ENCODE measurements at places on chromosomes 12 and 14. TPM values are rescaled to one million over a fixed set of nuclear protein-coding genes. Genes with fewer than 3 reads are reported as not detected.

- H3K27me3 ChIP-seq, result no peaks in the 10 kb centered on the region
- H3K4me1 ChIP-seq, result no peaks in the 10 kb centered on the region
- no peak overlapping the region for H3K27ac ChIP-seq
- H3K4me3 ChIP-seq, result no peak overlapping the region
Observed at GRCh38 chr12:43742106-43742505, 16.5 kb downstream of the PUS7L start.

GRCh38 chr14:103232031-103232808 lies 101.8 kb upstream of the EIF5 start:
- H3K4me3 ChIP-seq, result no peak overlapping the region
- no peak for DNase-seq
- H3K36me3 ChIP-seq, result no peaks in the 10 kb centered on the region
- H3K4me1 ChIP-seq, result no peaks in the 10 kb centered on the region
- H3K27ac ChIP-seq, result no peak overlapping the region

GRCh38 chr12:26954027-26954426 lies 15.8 kb downstream of the FGFR1OP2 start:
- H3K27me3 ChIP-seq, result no peaks in the 10 kb centered on the region
- peaks cover 22% of the 10 kb centered on the region for H3K36me3 ChIP-seq
- DNase-seq, result no peak
- peaks cover 11% of the 10 kb centered on the region for H3K4me1 ChIP-seq

DNA sequence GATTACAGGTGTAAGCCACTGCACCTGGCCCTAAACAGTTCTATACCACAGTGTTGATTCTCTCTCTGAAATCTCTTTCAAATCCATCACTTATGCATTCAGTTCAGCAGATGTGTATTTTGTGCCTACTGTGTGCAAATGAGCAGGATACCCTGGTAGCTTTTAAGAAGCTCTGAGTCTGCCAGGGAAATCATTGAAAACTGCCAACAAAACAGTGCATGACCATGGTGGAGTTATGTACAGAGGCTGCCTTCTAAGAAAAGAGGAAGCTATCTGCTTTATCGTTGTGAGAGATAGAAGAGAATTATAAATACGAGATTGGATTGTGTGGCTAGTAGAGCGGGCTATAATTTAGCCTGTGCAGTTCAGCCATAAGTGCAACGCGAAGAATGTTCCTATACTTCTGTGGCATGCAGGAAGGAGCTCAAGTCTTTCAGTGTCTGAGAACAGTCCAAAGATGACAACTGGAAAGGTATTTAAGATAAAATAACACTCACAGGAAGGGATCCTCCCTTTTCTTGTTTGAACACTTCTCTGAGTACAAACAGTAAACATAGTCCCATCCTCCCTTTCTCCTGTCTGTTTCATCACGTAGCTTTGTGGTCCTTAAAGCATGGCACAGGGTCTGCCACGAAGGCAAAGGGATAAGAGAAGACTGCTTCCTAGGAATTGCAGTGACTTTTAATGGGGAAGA lies 4.3 kb downstream of the DIP2B start:
- no peak for DNase-seq
- H3K4me3 ChIP-seq, result no peak overlapping the region
- H3K4me1 ChIP-seq, result peaks cover 34% of the 10 kb centered on the region
- no peaks in the 10 kb centered on the region for H3K36me3 ChIP-seq

DNA sequence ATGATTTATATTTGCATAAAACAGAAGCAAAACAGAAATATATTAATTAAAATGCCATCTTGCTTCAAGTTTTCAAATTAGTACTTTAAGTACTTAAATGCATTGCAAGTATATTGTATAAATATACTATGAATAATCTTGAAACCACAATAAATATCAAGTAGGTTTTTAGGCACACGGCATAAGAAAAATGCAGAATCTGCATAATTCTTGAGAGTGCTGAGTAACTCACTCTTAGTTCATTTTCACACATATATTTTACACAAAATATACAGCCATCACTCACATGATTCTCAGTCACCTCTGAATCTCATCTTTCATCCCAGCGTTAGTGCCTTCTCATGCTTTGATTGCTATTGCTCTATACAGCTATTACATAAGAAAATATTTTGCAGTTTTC lies 51.9 kb downstream of the SLC6A15 start:
- DNase-seq, result no peak
- no peaks in the 10 kb centered on the region for H3K36me3 ChIP-seq
- no peak overlapping the region for H3K27ac ChIP-seq
- no peaks in the 10 kb centered on the region for H3K27me3 ChIP-seq
- no peaks in the 10 kb centered on the region for H3K4me1 ChIP-seq

GRCh38 chr12:53474819-53475218 lies 22.9 kb downstream of the PCBP2 start:
- DNase-seq, result no peak
- H3K4me1 ChIP-seq, result peaks cover 8% of the 10 kb centered on the region
- peak overlapping the region; percentile 7 for H3K27ac ChIP-seq
- no peak overlapping the region for H3K4me3 ChIP-seq
- H3K27me3 ChIP-seq, result no peaks in the 10 kb centered on the region

- no peaks in the 10 kb centered on the region for H3K4me1 ChIP-seq
- peak overlapping the region; percentile 50 for H3K27ac ChIP-seq
- peaks cover 34% of the 10 kb centered on the region for H3K36me3 ChIP-seq
- no peaks in the 10 kb centered on the region for H3K27me3 ChIP-seq
- DNase-seq, result no peak
Observed at GRCh38 chr12:64691227-64691794, 67.9 kb downstream of the GNS start.

DNA sequence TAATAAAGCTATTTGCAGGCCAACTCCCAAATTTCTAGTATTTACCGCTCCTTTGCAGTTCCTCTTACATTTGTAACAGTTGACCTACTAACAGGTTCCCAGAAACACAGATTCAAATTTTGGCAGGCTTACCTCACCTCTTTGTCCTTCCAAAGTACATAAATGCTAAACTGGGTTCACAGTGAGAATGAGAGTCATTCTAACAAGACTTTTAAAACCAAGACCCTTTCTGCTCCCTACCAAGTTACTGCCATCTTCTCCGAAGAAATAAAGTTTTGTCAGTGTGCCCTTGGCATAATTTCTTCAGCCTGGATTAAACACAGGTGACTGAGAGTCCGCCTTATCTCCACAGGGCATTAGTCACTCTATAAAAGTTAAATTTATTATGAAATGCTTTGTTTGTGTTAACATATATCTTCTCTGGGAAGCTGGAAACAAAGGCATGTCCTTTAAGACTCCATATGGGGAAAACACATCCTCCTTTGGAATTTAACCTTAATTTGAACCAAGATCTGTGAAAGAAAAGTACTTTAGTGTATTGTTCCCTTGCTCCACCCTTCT lies 28.2 kb downstream of the FOXA1 start:
- DNase-seq, result no peak
- no peaks in the 10 kb centered on the region for H3K4me1 ChIP-seq
- H3K27me3 ChIP-seq, result no peaks in the 10 kb centered on the region
- no peaks in the 10 kb centered on the region for H3K36me3 ChIP-seq

- no peak overlapping the region for H3K27ac ChIP-seq
- no peaks in the 10 kb centered on the region for H3K4me1 ChIP-seq
- no peaks in the 10 kb centered on the region for H3K27me3 ChIP-seq
- H3K36me3 ChIP-seq, result no peaks in the 10 kb centered on the region
- no peak overlapping the region for H3K4me3 ChIP-seq
Observed at GRCh38 chr14:98069712-98070171, 1202.3 kb downstream of the BCL11B start.

GRCh38 chr12:58174316-58174715 lies 232.9 kb downstream of the ATP23 start:
- no peak overlapping the region for H3K27ac ChIP-seq
- no peaks in the 10 kb centered on the region for H3K4me1 ChIP-seq
- H3K36me3 ChIP-seq, result no peaks in the 10 kb centered on the region
- no peak overlapping the region for H3K4me3 ChIP-seq
- DNase-seq, result no peak

DNA sequence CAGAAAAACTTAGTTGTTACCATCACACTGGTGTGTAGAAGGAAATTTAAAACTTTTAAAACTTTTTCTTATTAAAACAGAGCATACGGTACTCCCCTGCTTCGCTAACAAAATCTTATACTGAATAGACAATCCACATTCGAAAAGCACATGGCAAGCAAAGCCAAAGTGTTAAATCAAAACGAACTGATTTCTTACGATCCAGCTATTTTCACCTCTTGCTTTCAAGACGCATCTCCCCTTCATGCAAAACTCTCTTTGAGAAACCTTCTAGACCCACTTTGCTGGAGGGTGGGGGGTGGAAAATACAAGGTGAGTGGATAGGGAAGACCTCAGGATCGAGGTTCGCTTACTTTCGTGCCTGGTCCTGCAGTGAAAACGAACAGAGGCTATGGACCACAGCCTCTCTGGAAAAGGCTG lies 328 bp downstream of the INTS13 start:
- peaks cover 29% of the 10 kb centered on the region for H3K4me1 ChIP-seq
- H3K4me3 ChIP-seq, result peak overlapping the region; percentile 96
- H3K36me3 ChIP-seq, result no peaks in the 10 kb centered on the region
- H3K27ac ChIP-seq, result peak overlapping the region; percentile 94

- no peak overlapping the region for H3K27ac ChIP-seq
- H3K36me3 ChIP-seq, result no peaks in the 10 kb centered on the region
Observed at GRCh38 chr12:14723763-14724162, 27.4 kb upstream of the GUCY2C start.

DNA sequence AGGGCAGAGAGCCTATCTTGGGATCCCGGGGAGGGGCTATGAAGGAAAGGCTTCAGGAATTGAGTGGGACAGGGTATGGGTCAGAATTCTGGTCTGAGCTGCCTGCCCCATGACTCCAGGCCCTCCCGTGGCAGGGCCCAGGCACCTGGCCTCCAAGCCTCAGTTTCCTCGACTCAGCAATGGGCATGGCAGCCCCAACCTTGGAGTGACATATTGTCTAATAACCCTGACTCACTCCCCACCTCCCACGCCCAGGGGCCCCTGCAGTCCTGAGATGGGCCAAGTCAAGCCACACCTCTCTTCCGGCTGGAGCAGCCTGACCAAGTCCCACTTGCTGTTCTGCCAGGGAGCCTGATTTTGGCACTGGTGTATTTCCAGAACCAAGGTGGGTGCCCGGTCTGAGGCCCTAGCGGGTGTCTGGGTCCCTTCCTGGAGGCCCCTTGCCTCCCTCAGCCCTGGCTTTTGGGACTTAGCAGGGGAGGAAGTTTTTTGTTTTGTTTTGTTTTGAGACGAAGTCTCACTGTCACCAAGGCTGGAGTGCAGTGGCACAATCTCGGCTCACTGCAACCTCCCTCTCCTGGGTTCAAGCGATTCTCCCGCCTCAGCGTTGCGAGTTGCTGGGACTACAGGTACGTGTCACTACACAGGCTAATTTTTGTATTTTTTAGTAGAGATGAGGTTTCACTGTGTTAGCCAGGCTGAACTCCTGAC lies 40.3 kb upstream of the RCOR1 start:
- DNase-seq, result no peak
- no peak overlapping the region for H3K4me3 ChIP-seq
- peaks cover 7% of the 10 kb centered on the region for H3K4me1 ChIP-seq
- no peak overlapping the region for H3K27ac ChIP-seq
- no peaks in the 10 kb centered on the region for H3K27me3 ChIP-seq

- no peaks in the 10 kb centered on the region for H3K36me3 ChIP-seq
- no peaks in the 10 kb centered on the region for H3K4me1 ChIP-seq
- no peaks in the 10 kb centered on the region for H3K27me3 ChIP-seq
- no peak overlapping the region for H3K4me3 ChIP-seq
Observed at GRCh38 chr14:65179918-65180724, 77.8 kb upstream of the MAX start.

DNA sequence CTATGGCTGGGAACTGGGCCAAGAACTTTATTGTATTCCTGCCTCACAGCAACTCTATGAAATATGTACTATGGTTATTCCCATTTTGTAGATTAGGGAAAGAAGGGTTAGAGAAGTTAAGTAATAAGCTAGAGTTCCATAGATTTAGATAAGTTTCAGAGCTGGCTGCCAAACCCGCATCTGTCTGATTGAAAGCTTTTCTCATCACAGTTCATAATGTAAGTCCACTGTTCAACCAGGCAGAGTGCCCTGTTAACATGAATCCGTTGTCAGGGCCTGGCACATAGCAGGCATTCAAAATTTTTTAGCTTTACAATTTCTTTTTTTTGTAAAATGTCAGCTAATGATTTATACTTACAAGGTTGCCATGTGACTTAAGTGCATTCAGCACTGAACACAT lies 467.3 kb downstream of the NRXN3 start:
- H3K36me3 ChIP-seq, result no peaks in the 10 kb centered on the region
- no peaks in the 10 kb centered on the region for H3K4me1 ChIP-seq
- no peaks in the 10 kb centered on the region for H3K27me3 ChIP-seq
- H3K4me3 ChIP-seq, result no peak overlapping the region

DNA sequence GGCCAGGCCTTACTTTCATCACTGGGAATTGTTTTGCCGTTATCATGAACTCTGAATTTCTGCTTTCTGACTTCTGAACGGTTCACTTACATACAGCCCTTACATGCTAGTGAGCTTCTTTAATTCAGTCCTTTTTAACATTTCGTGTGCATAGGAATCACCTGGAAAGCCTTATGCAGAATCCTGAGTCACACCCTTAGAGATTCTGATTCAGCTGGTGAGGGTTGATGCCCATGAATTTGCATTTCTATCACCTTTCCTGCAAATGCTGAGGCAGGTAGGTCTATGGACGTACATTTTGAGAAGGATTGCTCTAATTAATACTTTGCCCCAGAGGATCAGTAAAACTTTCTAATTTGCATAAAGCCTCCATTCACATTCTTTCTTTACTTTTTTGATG lies 44.0 kb downstream of the PPHLN1 start:
- no peaks in the 10 kb centered on the region for H3K36me3 ChIP-seq
- H3K27me3 ChIP-seq, result no peaks in the 10 kb centered on the region
- no peak overlapping the region for H3K4me3 ChIP-seq
- no peak overlapping the region for H3K27ac ChIP-seq
- H3K4me1 ChIP-seq, result no peaks in the 10 kb centered on the region

GRCh38 chr14:22646570-22647254 lies 2.6 kb upstream of the OR6J1 start:
- no peaks in the 10 kb centered on the region for H3K27me3 ChIP-seq
- H3K4me1 ChIP-seq, result no peaks in the 10 kb centered on the region
- no peak overlapping the region for H3K27ac ChIP-seq
- DNase-seq, result no peak
- no peak overlapping the region for H3K4me3 ChIP-seq

DNA sequence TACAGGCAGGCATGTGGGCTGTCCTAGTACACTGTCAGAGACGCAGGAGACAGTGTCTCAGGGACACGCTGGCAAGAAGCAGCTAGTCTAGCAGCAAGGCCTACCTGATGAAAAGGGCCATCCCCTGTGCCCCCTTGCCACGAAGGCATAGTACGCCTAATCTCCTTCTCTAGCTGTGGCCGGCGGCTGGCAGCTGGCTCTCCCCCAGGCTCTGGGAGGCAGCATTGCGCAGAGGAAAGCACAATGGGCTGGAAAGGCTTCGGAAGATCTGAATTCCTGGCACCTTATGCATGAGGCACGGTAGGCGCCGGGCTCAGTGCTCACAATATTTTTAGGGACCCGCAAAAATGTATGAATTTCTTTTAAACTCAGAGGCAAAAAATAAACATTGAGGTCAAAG lies 16.0 kb upstream of the PLEKHH1 start:
- no peaks in the 10 kb centered on the region for H3K27me3 ChIP-seq
- no peak overlapping the region for H3K4me3 ChIP-seq
- no peaks in the 10 kb centered on the region for H3K36me3 ChIP-seq
- DNase-seq, result no peak
- H3K4me1 ChIP-seq, result peaks cover 21% of the 10 kb centered on the region

CLEC1A gene
- 1.0 TPM for total RNA-seq

SNAPC1 gene
- total RNA-seq, result 5.3 TPM

SERPINA9 gene
- not detected for total RNA-seq

HOXC11 gene
- total RNA-seq, result not detected

HOXC10 gene
- not detected for total RNA-seq

BCAT1 gene
- 1.1 TPM for total RNA-seq

LUM gene
- total RNA-seq, result 0.54 TPM

EFCAB11 gene
- total RNA-seq, result 1.2 TPM

FAM186B gene
- total RNA-seq, result 1.1 TPM

KCNC2 gene
- total RNA-seq, result not detected

IAPP gene
- total RNA-seq, result not detected

INHBC gene
- total RNA-seq, result 0.16 TPM

CATSPERB gene
- total RNA-seq, result 6.6 TPM

FGF6 gene
- total RNA-seq, result not detected

KRT2 gene
- 2.3 TPM for total RNA-seq

ARHGEF25 gene
- total RNA-seq, result 0.84 TPM

Measured in naive thymus-derived CD4-positive, alpha-beta T cell (primary cell).